ENCODE measurements at places on chromosomes 2 and 18.

DNA sequence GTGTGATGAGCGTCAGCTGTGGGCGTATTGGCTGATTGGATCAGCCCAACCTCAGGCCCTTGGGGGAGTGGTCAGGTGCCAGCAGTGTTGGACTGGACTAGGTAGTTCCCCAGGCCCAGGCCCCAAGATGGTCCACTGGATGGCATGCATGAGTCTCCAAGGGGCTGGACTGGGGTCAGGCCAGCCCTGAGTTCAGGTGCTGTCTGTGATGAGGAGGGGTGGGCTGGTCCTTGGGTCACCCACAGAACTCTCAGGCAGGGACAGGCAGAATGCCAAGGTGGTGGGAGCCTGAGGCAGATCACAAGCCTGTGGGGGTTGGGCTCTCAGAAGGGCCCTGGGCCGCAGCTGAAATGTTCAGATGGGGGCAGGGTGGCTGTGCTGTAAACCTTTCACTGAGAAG lies 59.5 kb upstream of the THUMPD2 start:
- no peak for DNase-seq

DNA sequence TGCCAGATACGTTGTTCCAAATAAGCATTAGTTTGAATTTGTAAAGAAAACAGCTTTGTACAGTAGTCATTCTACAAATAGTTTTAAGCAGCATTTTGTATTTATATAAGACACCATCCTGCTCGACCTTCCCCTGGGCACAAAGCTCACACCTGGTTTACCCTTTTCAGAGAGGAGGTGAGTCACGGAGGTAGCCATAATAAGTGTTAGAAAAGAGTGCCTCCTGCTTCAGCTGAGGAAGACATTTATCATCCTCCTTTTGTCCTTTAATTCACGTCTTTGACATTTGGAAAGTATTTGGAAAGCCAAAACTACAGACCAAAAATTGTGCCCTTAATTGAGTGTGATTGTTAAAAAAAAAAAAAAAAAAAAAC lies 6.8 kb downstream of the RAB12 start:
- DNase-seq, result no peak

DNA sequence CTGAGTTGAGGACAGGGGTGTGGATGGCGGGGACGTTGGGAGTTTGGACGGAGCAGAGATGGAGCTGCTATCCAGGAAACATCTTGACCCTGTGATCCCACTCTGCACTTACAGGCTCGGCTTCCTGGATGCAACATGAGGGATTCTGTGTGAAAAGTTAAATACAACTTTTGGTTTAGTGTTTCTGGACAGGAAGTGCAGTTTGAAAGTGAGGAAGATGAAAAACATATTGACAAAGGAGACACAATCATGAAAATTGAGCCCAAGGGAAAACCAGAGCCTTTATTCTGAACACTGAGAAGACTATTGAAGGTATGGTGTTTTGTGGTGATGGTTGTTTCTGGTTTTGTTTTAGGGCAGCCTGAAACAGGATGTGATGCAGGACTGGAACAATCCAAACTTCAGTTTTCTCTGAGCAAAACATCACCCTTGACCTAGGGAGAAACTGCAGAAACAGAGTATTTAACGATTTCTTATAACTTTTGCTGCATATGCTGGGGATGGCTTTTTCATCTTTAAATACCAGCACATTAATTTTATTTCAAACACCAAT lies 76.5 kb upstream of the RFX8 start:
- no peak for DNase-seq

DNA sequence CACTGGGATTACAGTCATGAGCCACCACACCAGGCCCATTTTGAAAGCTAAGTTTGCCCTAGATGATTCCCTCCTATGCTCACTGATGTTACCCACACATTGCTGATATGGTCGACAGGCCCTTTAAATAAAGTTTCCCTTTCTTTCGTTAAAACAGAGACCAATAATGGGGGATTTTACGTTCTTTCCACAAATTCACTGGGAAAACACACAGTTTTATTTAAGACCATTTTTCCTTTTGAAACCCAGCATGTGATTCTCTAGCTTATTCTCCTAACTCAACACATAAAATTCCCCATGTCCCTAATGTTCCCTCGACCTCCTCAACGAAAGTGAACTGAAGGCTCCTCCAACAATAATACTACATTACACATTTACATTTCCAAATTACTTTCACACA lies 223.2 kb downstream of the ANAPC1 start:
- no peak for DNase-seq

DNA sequence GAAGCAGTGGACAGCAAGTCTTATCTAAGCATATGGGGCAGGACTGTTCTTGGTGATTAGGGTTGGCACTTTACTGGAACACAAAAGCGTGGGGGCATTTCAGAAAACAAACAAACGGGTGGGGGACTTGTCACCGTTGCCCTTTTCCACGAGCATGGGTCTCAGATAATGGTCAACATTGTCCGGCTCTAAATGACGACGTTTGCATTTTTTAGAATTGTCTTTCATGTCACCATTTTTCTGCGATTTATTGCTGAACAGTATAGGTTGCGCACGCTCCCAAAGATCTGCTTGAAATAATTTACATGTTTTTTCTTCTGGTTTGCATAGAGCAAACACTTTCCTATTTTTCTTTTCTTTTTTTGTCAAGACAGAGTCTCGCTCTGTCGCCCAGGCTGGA lies 46.6 kb upstream of the TBC1D8 start:
- DNase-seq, result no peak

DNA sequence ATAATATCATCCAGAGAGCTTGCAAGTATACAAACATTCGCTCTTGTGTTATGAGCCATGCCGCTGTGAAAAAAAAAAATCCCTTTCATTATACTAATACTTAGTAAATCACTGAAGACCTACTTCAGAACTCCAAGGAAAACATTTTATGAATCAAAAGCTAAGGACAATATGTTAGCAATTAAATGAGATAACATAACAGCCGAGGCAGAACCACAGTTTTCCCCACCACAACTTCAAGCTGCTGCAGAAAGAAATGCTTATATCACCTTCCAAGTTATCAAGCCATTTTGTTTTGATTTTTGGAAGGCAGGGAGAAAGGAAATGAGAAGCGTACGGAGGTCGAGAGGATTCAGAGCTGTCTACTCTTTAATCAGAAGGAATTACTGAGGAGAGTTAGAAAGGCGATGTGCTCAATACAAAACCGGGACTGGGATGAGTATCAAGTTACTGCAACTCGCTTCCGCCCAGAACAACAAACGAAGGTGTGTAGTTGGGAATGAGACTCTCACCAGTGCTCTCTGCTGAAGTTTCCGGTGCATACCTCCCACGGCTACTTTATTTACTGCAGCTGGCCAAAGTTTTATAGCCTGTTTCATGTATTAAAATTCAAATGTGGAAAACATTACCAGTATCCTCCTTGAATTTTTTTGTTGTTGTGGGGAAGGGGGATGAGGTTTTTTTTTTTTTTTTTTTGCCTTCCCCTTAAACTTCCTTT lies 292.2 kb upstream of the CCDC68 start:
- no peak for DNase-seq

DNA sequence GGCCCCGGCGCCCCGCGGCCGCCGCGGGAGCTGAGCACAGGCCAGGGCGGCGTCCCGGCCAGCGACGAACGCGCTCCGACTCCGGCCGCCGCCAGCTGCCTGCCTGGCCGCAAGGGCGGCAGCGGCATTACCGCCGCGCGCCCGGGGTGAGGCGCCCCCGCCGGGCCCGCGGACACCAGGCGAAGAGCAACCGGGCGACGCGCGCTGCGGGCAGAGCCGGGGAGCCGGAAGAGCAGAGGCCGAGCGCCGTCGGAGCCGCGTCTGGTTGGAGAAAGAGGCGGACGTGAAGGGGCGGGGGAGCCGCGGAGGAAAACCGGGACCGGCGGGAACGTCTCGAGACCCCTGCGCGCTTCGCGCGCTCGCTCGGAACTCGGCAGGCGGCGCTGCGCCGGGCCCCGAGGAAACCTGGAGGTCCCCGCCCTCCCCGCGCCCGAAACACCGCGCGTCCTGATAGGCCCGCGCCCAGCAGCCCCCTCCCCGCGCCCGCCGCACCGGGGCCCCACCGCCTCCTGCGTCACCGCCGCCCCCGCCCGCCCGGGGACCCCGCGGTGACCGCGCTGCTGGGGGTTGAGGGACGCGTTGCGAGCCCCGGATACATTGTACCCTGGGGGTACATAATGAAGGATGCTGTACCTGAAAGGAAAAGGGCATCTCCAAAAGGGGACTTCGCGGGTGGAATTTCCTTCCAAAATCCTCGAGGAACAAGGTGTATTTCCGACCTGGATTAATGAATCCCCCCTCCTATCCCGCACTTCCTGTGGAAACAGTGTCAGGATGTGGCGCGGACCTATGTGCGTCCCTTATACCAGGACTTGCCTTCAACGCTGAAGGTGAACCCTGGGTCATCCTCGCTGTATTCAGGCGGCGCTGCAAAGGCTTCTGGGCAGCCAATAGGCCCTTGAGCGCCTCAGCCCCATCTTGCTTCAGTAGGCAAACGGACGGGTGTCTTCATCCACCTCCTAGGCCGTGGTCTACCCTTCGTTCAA lies 1.0 kb upstream of the B4GALT6 start:
- peak; percentile 33 for DNase-seq

GRCh38 chr2:84527137-84528129 lies 11.1 kb downstream of the DNAH6 start:
- DNase-seq, result no peak

DNA sequence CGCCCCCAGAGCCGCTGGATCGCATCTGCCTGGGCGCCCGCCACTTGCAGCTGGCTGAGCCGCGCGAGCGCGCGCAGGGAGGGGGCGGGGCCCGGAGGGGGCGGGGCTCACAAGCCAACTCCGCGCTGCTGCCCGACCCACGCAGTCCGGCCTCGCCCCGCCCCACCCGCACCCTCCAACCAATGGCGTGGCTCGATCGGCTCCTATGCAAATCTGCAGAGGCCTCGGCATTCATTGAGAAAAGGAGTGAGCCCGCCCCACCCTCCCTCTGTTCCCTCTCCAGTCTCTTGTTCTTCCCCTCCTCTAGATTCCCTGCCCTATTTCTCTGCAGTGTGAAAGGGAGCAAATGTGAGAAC lies at the start of gene ALK:
Gene ALK (minus strand): TSS at position 27 of the 356 bp plus-strand sequence. CDS start 927 bp downstream, outside the sequence.
- DNase-seq, result peak; percentile 70

DNA sequence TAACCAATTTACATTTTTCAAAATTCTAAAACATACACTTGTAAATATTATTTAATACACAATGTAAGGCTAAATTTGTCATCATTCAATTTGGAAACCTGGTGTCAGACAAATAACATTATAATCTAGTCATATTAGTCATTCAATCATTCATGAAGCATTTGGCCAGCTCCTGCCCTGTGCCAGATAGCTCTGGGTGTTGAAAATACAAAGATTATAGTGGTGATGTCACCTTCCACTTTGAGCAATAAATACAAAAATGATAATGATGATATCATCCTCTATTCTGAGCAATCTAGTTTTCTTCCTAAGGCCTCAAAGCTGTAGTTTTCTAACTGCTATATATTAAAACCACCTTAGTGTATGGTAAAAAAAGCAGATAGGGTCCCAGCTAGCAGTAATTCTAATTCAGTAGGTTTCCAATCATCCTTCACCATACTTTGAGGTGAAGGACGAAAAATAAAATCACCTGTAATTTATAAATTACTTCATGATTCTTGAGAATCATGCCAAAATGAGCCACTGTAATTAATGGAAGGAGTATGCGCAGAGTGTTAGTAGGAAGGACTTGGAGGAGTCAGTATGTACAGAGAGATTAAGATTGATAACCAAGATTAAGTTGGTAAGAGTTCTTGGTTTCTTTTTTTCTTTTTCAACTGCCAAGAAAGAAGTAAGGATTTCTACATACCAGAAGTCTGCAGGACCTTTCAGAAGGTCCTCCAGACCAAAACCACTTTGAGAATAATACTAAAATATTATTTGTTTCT lies 23.2 kb downstream of the MEMO1 start:
- peak; percentile 59 for DNase-seq

- DNase-seq, result no peak
These were observed 15.1 kb downstream of the TRIB2 start for GRCh38 chr2:12731701-12732280.

GRCh38 chr2:18198677-18199076 lies 320.2 kb downstream of the KCNS3 start:
- DNase-seq, result no peak

DNA sequence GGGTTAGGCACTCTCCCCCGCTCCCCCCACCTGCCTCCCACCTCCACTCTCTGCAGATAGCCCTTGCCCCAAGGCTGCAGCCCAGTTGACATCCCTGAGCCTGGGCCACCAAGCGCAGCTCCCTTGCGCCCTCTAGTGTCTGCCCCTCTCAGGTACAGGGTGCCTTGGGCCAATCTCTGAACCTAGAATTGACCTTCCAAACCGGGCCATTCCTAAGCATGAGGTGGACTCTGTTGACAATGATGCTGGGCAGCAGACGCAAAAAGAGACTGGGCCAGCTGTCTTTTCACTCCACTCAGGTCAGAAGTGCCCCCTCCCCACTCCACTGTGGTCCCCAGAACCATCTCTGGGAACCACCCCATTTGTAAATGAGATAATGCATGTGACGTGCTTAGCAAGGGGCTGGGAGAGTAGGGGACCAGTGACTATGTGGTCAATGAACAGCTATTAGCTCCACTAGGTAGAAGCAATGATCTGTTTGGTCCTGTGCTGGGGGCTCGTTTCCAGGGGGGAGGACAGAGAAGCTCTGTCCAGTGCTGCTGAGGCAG lies 43.3 kb upstream of the PLB1 start:
- peak; percentile 50 for DNase-seq

DNA sequence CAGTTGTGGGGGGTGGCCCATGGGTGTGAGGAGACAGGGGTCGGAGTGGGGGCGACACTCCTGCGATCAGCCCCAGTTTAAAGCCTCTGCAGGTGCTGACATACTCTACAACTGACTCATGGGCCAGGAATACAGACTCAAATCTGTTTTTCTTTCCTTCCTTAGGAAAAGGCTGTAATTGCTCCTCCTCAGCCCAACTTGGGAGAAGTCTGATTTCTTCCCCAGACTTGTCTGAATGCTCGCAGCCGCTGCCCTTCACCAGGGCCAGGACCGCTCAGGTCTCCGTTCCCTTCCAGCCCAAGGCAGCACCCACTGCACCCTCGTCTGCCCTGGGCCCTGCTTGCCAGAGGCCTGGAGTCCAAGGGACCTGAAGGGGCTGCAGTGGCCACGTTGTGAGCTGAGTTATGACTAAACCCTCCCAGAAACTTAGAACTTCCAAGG lies 41.3 kb downstream of the RHOB start:
- peak; percentile 36 for DNase-seq

- no peak for DNase-seq
These were observed 60.1 kb upstream of the COX7A2L start for GRCh38 chr2:42421157-42421485.

GRCh38 chr2:232982926-232983668 lies 30.0 kb downstream of the NGEF start:
- DNase-seq, result no peak

Data from kidney glomerular epithelial cell (primary cell).